ENCODE measurements at places on chromosomes 6 and 20. TPM values are rescaled to one million over a fixed set of nuclear protein-coding genes. Genes with fewer than 3 reads are reported as not detected.
A peak's percentile ranks its signal among the peaks of the same experiment; 100 is the strongest.

The TAAR9 gene
- not detected for total RNA-seq

The MMP24 gene
- 0.13 TPM for total RNA-seq

GRCh38 chr6:113732384-113732966, 124.7 kb upstream of the MARCKS start:
- DNase-seq = no peak

GRCh38 chr6:134447423-134447822, 129.5 kb upstream of the SGK1 start:
- no peak for DNase-seq

DNA sequence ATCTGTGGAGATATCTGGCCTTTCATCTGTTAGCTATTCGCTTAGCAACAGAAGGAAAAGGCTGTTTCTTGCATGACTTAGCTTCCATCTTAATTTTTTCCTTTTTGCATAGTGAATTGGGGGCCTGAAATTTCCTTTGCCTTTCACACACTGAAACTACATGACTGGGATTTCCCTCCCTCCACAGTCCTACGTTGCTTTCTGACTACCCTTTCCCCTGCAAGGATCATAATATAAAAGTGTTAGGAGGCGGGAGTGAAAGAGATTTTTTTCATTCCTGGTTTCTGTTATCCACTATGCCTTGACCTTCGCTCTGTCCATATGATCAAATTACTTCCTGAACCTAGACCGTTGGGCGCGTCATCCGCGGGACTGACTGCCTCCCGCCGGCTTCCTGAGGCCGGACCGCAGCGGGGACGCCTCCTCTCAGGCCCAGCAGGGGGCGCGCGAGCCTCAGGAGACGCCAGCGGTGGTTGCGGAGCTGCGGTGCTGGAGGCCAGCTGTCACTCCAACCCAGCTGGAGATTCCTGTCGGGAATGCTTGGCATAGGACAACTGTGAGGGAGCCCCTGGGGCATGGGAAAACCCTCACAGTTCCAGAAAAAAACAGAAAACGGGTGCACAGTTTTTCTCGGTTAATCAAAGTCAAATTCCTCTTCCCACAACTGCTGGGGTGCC, 55.6 kb downstream of the MEP1A start:
- DNase-seq = peak; percentile 88

GRCh38 chr20:4176187-4176586, 160.8 kb upstream of the RNF24 start:
- no peak for DNase-seq

GRCh38 chr20:49592120-49592519, 24.2 kb upstream of the PTGIS start:
- no peak for DNase-seq
